NCI-H1105 (cell line): ENCODE measurements at places on chromosomes 1 and 21.

GRCh38 chr1:13760340-13760739, 60.4 kb downstream of the PRDM2 start:
- no peak for DNase-seq

DNA sequence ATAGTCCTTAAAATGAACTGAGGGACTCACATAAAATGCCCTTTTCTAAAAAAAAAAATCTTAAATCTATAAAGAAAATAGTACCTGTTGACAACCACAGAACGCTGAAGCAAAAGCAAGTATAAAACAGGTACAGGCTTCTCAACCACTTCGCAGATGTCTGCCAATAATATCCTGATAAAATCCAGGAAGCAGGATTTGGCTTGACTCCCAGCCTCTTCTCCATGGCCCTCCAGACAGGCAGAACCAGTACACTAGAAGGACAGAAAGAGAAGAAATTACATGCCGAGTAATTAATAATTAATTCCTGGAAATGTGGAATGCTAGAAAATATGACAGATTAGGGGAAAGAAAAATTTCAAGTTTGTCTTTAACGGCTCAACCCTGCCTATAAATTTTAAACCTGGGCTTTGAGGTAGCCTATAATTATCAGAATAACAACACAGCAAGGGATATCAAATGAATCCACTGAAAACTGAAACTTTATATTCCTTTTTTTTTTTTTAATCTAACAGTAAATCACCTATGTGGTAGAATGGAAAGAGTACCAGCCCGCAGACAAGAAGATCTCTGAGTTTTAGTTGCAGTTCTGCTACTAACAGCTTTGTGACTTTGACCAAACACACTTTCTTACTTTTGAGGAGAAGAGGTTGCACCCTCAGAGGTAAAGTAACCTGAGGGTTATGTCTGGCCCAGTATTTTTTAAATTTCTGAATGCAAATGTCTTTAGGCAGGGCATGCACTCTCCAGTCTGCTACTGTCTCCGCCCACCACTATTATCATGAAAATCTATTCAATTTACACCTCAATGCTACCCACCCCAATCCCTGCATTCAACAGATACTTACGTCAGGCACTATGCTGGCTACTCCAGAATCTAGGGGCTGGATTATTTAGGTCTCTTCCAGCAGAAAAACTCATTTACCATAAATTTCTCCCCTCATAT, 2.7 kb downstream of the KIAA0319L start:
- DNase-seq: peak; percentile 75

- DNase-seq: no peak
Measured at GRCh38 chr1:218324226-218324580, 20.9 kb upstream of the TGFB2 start.

GRCh38 chr1:16158993-16159831, 3.3 kb upstream of the EPHA2 start:
- DNase-seq: no peak

GRCh38 chr1:194338241-194338948, 1152.0 kb upstream of the B3GALT2 start:
- no peak for DNase-seq

GRCh38 chr1:165259706-165260428, 96.6 kb downstream of the LMX1A start:
- DNase-seq: no peak

DNA sequence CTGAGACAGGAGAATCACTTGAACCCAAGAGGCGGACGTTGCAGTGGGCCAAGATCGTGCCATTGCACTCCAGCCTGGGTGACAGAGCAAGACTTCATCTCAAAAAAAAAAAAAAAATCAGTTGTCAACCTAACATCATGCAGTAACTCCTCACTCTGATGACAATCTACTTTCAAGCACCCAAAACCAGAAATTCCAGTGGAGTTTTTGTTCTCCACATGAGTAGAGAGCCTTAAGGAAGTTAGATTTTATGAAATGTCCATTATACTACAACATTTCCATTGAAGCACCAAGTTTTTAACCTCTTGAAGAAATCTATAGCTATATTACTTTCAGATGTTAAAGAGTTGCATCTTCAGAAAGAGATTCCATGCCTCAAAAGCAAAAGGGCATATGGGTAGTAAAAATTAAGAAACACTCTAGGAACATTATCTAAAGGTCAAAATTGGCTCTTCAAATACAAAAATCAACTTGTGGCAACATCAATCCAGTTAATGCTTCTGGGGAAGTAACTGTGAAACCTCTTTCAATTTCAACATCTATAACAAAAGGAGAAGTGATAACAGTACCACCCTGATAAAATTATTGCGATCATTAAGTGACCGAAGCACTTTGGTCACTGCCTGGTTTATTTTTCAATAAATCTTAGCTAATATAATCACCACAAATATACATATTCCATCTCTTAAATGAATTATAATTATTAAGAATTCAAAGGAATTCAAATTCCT, 7.7 kb downstream of the LPGAT1 start:
- DNase-seq: no peak
